ENCODE measurements at places on chromosomes 2 and 18. TPM values are rescaled to one million over a fixed set of nuclear protein-coding genes. Genes with fewer than 3 reads are reported as not detected.

The GCG gene
- not detected for total RNA-seq

The GTF2A1L gene
- total RNA-seq = 3.5 TPM

The C18orf54 gene
- total RNA-seq = 3.9 TPM

The TP53I3 gene
- total RNA-seq = 30.1 TPM

The CHAC2 gene
- 3.4 TPM for total RNA-seq

All from aortic smooth muscle cell (primary cell).